ENCODE measurements at places on chromosomes 11 and 22.

DNA sequence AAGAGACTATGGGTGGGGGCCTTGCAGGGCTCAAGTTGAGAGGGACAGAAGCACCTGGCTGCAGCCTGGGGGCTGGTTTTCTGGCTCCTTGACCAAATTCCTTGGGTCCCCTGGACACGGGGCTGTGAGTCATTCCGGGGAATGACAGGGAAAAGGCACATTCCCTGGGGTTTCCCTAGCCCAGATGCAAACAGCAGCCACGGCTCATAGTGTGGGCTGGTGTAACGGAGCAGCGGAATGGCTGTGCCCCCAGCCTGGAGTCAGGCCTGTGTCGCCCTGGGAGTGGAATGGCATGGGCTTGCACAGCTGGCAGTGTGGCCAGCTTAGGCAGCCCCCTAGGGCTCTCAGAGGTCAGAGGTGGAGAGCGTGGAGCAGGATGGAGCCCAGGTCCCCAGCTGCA lies 77.6 kb upstream of the KCNQ1OT1 start:
- no peak for DNase-seq

- DNase-seq = no peak
Measured at GRCh38 chr11:102240502-102240901, 76.8 kb upstream of the BIRC3 start.

GRCh38 chr22:43313244-43313889 lies 29.8 kb downstream of the SCUBE1 start:
- peak; percentile 85 for DNase-seq

DNA sequence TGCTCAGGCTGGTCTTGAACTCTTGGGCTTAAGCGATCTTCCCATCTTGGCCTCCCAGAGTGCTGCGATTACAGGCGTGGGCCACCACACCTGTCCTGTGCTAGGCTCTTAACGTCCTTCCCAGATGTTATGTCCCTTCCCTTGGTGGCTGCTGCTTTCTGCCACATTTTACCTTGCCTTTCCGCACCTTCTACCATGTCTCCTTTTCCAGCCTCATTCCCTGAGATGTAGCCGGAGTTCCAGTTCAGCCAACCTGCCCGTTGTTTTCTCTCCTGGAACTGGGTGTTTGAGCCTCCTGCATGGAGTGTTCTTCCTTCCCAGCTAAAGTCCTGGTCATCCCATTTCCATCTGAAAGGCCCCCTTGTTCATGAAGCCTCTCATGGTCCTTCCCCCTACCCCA lies 95.3 kb downstream of the PTPRJ start:
- DNase-seq = no peak

GRCh38 chr11:81990659-81991443 lies 742.8 kb downstream of the FAM181B start:
- no peak for DNase-seq

Measured in uterus (tissue), 4 donors.